Amniotic stem cell (primary cell): ENCODE measurements at places on chromosomes 5 and 9.

DNA sequence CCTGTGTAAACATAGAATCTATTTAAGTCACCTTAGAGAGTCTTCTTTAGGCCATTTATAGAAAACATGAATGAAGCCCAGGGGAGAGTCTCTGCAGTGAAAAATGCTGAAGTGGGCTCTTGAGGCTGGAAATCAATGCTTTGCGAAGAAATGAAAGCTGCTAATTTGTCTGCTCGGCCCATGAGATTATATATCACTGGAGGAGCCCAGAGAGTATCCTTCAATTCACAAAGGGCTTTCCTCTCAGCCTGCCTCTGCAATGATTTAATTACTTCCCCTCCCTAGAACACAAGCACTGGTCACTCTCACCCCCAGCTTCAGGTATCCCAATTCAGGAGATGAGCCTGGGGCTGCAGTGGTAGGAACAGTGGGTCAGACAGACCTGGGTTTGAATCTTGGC, 8.2 kb upstream of the DRD1 start:
- DNase-seq = no peak

DNA sequence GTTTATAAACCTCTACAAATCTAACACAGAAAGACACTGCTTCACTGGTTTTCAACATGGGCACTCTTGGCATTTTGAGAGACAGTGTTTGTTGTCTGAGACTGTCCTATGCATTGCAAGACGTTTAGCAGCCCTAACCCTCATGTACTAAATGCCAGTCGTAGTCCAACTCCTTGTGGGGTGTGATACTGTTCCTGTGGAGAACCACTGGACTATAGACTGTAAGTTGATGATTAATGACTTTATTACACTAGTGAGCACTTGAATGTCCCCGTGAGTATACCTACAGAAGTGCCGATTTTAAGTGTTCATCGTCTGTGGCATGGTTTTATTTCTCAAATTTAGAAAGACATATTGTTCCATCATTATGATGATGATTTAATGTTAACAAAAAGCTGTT, 46.2 kb downstream of the RECK start:
- DNase-seq = no peak

DNA sequence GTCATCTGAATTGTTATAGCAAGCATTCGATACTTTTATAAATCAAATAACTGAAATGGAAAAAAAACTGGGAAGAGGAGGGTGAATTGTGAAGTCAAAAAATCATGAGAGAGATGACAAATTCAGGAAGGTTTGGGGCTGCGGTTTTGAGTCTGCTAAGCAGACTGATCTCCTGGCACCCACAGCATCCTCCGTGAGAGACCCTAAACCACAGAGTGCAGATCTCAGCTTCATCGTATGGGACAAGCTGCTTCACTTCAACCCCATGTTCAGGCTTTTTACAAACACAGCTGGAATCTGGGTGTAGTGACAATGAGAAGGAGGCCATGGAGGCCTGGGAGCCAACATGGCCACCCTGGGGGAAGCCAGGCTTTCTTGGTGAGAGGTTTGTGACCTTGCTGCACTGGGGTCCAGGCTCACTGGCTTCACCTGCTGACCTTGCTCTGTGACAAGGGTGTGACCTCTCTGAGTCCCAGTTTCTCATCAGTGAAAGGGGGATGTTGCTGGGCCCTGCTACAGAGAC, 19.4 kb downstream of the USP20 start:
- DNase-seq = no peak

- DNase-seq = no peak
These were observed 1052.0 kb downstream of the TAF11L14 start for GRCh38 chr5:18686253-18686652.

DNA sequence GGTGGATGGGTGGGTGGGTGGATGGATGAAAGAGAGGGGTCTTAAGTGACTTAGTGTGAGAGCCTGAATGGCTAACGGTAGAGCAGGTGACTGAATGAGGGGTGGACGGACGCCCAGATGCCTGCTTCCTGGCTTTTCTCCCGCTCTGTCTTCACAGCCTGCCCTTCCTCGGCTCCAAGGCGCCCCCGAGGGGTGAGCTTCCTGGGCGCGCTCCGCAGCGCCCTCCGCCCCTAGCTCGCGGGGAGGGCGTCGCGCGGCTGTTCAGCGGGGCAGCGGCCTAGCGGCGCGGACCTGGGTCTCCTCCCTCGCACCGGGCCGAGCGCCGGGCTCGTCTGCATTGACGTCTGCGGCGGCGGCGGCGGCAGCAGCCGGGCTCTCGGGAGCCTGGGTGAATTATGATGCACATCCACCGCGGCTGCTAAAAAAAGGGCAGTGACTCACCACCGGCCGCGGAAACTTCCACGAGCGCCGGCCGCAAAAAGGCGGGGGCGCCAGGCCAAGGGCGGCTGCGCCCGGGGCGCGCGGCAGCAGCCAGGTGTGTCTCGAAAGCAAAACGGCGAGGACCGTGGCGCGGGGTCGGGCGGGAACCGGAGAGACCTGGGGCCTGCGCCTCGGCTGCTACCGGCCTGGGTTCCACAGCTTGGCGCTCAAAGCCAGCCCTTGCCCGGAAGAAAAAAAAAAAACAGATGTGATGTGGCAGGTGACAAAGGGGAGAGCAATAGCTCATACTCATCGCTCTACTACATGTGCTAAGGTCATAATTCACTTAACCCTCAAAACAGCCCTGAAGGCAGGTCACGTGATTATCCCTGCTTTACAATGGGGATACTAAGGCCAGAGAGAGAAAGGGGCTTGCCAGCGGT, 143.0 kb upstream of the ADRA1B start:
- peak; percentile 83 for DNase-seq

- DNase-seq = peak; percentile 19
These were observed 104.2 kb downstream of the SEC61B start for GRCh38 chr9:99326112-99326916.

- DNase-seq = no peak
These were observed 29.9 kb downstream of the JADE2 start for GRCh38 chr5:134555223-134555889.

DNA sequence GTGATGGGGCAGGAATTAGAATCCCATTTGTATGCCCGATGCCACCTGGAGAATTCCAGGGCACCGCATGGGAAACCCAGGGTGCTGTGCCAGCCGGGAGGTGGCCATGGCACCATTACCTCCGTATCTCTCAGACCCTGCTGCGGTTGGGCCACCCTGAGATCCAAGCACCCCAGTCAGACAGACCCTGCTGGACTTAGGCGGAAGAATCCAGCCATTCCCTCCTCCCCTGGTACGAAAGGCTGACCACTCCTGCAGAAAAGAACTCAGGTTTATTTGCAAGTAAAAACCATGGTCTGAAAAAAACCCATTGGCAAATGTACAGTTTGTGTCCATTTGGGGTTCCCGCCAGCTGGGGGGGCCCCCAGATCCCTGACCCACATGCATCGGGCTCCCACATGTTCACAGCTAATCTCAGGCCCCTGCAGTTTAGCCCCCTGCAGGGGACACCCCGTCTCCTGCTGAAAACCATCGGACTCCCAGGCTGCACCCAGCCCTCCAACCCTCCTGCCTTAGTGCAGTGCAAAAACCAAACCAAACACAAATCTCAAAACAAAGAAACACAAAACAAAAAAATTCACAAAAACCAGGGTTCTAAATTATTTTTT, 23.6 kb upstream of the SARDH start:
- no peak for DNase-seq

- DNase-seq = no peak
These were observed 11.3 kb upstream of the SPZ1 start for GRCh38 chr5:80308526-80308925.

DNA sequence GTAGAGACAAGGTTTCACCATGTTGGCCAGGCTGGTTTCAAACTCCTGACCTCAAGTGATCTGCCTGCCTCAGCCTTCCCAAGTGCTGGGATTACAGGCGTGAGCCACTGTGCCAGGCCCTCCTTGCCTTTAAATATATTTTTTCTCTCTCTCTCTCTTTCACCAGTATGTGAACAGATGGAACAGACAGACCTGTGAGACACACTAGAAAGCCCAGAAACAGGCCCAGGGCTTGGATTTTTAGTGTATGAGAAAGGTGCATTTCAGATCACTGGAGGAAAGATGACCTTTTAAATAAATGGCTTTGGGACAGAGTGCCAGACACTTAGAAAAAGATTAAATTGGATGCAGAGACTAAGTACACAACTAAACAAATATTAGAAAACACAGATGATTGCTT, 3.1 kb downstream of the RASGEF1C start:
- DNase-seq = no peak

DNA sequence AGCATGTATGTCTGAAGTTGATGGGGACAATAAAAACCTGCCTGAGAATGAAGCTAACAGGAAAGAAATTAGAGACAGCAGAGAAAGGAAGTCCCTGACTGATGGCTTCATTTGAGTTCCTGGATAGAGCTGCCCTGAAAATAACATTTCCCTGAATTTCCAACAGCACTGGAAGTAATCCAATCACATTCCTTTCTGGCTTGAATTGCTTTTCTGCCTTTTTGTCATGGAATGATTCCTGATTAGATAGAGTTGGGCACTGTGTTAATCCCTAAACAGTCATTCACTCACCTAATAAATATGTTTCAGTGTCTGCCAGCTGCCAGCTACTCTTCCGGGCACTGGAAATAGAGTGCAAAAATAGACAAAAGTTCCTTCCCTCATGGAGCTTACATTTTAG, 30.0 kb upstream of the SH3RF2 start:
- no peak for DNase-seq

DNA sequence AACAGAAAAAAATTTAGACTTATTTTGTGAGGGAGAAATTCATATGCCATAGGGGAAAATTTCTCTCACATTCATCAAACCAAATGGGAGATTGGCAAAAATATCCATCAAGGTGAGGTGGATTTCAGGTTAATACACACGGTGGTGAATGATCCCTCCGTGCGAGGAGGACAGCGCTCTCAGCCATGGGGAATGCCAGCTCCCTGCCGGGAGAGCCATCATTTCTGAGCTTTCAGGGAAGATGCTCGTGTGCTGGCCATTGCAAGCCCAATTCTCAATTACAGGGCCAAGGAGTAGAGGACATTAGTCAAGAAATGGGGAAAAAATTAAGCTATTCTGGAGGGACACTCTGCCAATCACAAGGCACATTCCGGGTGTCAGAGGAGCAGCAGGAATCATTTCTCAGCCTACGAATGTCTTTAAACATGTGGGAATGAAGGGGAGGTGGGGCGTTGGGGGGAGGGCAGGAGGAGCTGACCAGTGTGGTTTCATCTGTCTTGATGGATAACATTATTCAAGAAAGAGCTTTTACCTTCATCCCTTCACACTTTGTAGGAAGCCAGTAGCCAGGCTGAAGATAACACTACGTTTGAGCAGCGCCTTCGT, 165.5 kb downstream of the DAB2IP start:
- DNase-seq = no peak

DNA sequence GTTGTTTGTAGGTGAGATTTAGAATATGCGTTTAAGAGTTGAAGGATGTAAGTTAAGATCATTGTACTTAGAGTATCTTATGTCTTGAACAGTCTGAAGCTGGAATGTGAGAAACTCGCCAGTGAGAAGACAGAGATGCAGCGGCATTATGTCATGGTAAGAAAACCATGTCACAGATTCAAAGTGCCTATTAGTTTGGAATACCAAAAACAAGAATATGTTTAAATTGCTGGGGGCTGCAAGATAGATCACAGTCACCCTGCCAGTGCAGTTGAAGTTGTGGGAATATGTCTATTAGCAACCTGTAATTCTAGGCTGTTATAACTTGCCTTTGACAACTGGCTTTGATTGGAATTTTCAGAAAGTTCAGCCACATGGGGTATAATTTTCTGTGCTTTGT, 3.0 kb downstream of the TLE4 start:
- DNase-seq = no peak

GRCh38 chr9:104988539-104988938, 60.6 kb upstream of the ABCA1 start:
- DNase-seq = no peak

DNA sequence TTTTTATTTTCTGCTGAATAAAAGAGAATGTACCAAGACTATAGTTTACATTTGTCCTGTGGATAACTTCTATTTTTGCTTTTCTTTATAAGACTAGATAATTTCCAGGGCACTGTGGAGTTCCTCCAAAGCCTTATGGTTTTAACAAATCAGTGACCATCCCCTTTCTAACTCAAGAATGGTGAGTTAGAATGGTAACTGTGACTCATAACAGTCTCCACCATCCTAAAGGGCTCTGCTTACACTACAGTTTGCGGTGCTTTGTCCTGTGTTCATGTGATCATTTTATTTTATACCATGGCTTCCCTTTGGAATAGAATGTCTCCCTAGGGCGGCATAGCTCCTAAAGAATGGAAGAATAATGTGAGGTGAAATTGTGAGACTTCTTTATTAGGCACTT, 30.2 kb downstream of the WDR36 start:
- DNase-seq = no peak
